ENCODE measurements at places on chromosomes 6 and 20.

DNA sequence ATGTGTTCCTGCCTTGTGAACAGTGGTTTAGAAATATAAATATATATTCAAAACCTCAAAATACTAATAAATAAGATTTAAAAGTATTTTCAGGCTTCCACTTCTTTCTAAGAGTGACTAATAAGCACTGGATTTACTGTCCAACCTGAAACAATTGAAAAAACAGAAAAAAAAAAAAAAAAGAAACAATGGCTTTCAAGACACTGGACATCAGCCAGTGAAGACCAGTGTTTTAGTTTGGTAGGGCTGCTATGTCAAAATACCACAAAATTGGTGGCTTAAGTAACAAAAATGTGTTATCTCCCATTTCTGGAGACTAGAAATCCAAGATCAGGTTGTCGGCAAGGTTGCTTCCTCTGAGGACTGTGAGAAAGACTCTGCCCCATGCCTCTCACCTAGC, 101.4 kb upstream of the PDE7B start:
- DNase-seq, result no peak

- DNase-seq, result no peak
These were observed 490 bp downstream of the IPCEF1 start for GRCh38 chr6:154356113-154356512.

GRCh38 chr6:112695001-112695400, 347.9 kb downstream of the RFPL4B start:
- no peak for DNase-seq

DNA sequence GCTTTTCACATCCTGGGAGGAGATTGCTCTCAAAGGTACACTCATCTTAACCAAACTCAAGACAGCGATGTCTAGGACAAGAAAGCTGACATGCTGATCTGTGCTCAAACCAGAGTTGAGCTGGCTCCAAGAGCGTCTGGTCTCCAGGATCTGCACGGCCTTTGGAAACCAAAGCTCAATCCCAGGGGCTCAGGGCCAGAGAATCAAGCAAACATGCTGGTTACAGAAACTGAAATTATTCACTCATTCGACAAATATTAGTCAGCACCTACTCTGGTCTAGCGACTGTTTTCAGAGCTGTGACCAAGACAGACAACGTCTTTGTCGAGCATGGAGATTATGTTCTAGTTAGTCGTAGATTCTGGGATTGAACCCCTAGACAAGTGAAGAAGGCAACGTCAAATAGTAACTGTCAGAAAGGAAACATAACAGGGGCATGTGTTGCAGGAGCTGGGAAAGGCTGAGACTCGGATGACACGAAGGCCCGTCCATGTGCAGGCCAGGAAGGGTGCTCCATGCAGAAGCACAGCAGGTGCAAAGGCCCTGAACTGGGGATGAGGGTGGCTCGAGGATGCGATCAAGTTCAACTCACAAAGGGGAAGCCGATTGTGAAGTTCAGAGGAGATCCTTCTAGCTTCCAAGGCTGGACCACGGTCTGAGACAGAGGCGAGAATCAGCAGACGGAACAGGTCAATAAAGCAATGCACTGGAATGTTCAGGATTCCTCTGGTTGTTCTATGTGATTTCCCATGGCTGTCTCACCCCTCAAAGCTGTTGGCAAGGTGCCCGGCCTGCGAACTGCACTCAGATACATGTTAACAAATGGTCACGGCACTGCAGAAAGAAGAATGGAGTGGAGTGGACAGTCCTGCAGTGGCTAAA, 12.5 kb upstream of the PCK1 start:
- DNase-seq, result no peak

- no peak for DNase-seq
These were observed 51.1 kb upstream of the PREP start for GRCh38 chr6:105453968-105454367.

DNA sequence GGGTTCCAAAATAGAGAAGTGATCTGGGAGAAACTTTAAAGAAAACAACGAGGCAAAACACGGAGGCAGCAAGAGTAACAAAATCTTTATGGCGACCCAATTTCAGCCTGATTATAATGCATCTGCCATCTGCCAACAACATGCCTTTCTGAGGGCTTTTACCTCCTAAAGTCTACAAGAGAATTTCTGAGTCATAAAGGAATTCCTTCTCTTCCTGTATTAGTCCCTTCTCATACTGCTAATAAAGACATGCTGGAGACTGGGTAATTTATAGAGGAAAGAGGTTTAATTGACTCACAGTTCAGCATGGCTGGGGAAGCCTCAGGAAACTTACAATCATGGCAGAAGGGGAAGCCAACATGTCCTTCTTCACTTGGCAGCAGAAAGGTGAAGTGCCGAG, 226.6 kb downstream of the HACE1 start:
- no peak for DNase-seq

DNA sequence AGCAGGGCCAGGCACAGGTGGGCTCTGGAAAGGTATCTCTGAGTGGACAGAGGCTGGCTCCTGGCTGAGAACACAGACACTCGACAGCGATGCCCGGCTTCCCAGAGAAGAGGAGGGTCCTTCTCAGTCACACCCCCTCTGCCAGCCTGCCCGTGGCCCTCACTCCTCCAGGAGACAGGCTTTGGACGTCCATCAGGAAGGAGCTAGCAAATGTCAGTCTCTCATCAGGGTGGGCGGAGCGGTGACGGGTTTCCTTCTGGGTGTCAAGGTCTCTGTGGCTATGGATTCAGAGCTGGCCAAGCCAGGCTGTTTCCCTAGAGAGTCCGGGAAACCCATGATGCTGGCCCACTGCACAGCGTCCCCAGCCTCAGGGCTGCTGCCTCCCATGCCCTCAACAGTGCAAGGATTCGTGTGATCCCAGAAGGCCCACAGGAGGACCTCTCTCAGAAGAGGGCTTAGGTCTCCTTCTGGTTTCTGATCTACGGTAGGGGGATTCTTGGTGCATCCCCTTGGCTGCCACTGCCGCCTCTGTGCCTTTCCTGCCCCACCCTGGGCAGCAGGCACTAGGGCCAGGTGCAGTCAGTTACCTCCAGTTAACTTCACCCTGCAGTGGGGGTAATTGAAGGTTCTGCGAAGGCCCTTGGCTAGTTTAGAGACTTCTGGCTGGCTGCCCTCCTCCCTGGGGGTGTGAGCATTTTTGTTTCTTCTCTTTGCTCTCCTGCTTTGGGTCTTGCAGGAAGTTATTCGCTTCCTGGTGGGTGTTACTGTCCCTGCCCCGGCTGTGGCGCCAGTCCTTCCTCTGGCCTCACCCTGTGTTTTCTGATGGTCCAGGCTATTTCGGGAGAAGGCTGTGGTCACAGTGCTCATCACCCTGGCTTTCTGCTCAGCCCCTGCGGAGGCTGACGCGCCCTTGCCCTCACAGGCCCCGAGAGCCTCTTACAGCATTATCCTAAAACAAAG, 80.2 kb downstream of the CDH4 start:
- no peak for DNase-seq

DNA sequence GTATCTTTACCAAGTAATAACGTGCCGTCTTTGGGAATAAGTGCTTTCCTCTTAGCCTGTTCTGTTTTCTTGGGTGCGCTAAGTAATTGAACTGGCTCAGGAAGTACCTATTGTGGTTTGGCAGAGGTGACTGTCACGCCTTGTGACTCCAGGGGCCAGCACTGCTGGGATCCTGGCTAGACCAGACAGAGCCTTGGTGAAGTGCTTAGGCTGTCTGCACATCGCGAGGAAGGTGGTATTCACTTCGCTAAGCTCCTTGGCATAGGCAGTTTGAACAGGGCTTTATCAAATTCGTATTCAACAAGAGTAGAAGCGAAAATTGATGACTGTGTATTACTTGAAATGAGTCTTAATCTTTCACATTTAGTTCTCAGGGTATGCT, 17.6 kb downstream of the PRDM1 start:
- DNase-seq, result no peak

- DNase-seq, result no peak
These were observed 89.6 kb upstream of the HMGCLL1 start for GRCh38 chr6:55668591-55668990.

- DNase-seq, result no peak
These were observed 251.4 kb downstream of the SMOC2 start for GRCh38 chr6:168692193-168692914.

- no peak for DNase-seq
These were observed 87.2 kb downstream of the THEMIS start for GRCh38 chr6:127813699-127814027.

Measured in AG08396 (cell line).